Esophagus squamous epithelium (tissue), 5 donors: ENCODE measurements at places on chromosomes 12 and 14.
A peak's percentile ranks its signal among the peaks of the same experiment; 100 is the strongest.

GRCh38 chr14:82159624-82160023, 626.0 kb upstream of the SEL1L start:
- H3K36me3 ChIP-seq: no peaks in the 10 kb centered on the region
- DNase-seq: no peak
- no peak overlapping the region for H3K27ac ChIP-seq
- H3K4me1 ChIP-seq: no peaks in the 10 kb centered on the region
- no peak overlapping the region for H3K4me3 ChIP-seq
- H3K27me3 ChIP-seq: no peaks in the 10 kb centered on the region

DNA sequence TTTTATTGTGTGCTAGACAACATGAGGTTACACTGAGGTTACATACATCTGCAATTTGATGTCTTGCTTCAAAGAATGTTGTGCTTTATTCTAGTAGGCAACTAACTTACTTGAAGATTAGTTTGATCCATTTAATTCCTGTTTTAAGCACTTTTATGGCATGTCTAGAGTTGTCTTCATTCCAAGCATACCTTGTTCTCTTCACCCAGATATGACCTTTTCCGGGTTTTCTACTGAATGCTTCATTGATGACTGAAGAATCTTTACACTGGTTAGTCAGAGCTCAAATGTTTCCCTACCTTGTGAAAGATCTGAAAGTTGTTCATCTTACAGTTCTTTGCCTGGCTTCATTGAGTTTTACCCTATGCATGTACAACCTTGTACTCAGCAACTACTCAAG, 274.0 kb upstream of the KITLG start:
- H3K4me3 ChIP-seq: no peak overlapping the region
- H3K27me3 ChIP-seq: no peaks in the 10 kb centered on the region
- peaks cover 18% of the 10 kb centered on the region for H3K4me1 ChIP-seq
- no peak for DNase-seq
- H3K27ac ChIP-seq: peak overlapping the region; percentile 39
- H3K36me3 ChIP-seq: no peaks in the 10 kb centered on the region

DNA sequence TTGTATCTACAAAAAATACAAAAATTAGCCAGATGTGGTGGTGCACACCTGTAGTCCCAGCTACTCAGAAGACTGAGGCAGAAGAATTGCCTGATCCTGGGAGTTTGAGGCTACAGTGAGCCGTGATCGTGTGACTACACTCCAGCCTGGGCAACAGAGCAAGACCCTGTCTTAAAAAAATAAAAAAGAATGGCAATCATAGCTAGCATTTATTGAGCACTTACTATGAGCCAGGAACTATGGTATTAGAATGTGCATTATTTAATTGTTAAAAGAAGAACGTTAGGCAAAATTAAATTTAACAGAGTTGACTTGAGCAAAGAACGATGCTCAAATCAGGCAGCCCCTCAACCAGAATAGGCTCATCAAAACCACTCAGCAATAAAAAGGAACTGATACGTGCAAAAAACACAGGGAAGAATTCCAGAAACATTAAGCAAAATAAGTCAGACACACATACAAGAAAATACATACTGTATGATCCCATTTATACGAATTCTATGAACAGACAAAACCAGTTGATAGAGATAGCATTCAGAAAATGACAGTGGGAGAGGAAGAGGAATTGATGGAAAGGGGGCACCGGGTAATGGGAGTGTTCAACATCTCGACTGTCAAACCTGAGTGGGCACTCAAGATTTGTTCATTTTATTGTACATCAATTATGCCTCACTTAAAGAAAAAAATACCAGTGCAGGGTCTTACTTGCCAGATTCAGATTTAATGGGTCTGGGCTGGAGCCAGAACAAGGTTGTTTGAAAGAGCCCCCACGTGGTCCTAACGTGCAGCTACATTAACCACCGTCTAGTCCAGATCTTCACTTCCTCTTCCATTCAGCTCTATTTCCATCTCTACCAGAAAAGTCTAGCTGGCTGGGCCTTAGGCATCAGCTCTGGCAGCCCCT, 8.0 kb downstream of the SCNN1A start:
- no peaks in the 10 kb centered on the region for H3K27me3 ChIP-seq
- H3K4me3 ChIP-seq: no peak overlapping the region
- no peak for DNase-seq
- H3K36me3 ChIP-seq: no peaks in the 10 kb centered on the region

DNA sequence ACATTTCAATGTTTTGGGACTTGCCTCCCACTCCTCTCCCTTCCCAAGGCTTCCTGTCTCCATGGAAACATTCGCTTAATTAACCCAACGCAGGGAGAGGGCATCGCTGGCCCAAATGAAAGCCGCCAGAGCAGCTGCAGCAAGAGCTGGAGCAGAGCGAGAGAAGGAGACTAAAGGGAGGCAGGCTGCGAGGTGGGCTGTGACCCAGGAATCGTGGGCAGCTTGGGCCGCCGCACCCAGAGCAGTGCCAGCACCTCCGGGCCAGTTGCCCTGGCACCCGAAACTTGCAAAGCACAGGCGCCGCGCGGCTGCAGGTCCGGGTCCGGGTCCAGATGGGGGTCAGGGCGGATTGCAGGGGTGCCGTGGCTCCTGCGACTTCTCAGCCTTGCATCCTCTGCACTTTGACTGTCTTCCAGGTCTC, 43.5 kb upstream of the PTPRQ start:
- no peak for DNase-seq
- H3K27me3 ChIP-seq: peaks cover 8% of the 10 kb centered on the region
- no peaks in the 10 kb centered on the region for H3K36me3 ChIP-seq
- no peaks in the 10 kb centered on the region for H3K4me1 ChIP-seq

- no peaks in the 10 kb centered on the region for H3K27me3 ChIP-seq
- DNase-seq: no peak
- H3K4me3 ChIP-seq: no peak overlapping the region
- no peaks in the 10 kb centered on the region for H3K4me1 ChIP-seq
- H3K27ac ChIP-seq: no peak overlapping the region
Measured at GRCh38 chr14:20617138-20618003, 24.1 kb downstream of the OR6S1 start.

DNA sequence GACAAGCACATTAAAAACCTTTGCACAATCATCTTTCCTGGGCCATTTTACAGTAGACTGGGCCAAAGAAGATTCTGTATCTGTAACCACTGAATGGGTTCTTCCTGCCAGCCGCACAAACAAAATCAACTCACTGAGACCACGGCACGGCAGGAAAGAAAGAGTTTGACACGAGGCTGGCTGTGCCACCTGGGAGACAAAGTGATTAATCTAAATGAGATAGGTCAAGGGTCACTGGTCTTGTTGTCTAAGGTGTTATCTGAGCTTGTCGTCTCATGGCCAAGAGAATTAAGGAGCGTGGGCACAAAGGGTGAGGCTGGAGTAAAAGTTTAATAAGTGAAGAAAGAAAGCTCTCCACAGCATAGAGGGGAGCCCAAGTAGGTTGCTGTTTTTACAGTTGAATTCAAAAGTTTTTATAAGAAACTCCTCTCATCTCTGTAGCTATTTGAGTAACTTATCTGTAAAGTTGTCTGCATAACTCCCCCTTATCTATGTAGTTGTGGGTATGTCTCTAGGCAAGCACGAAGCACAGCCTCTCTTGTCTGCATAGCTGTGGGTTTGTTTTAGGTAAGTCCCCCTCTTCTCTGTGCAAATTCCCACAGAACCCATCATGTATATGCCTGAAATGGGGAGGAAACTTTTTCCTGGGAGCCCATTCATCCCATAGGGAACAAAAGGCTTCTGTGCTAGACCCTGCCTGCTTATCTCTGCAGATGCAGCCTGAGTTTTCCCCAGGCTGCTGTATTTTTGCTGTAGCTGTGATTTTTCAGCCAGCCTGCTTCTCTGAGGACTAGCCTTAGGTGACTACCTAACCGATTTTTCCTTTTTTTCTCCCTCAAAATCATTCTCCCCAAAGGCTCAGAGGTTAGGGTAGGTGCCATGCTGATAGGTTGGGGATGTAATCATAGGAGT, 1314.6 kb upstream of the TMEM132C start:
- H3K4me3 ChIP-seq: no peak overlapping the region
- H3K4me1 ChIP-seq: no peaks in the 10 kb centered on the region
- H3K27ac ChIP-seq: no peak overlapping the region
- no peaks in the 10 kb centered on the region for H3K36me3 ChIP-seq
- no peaks in the 10 kb centered on the region for H3K27me3 ChIP-seq
- DNase-seq: no peak

DNA sequence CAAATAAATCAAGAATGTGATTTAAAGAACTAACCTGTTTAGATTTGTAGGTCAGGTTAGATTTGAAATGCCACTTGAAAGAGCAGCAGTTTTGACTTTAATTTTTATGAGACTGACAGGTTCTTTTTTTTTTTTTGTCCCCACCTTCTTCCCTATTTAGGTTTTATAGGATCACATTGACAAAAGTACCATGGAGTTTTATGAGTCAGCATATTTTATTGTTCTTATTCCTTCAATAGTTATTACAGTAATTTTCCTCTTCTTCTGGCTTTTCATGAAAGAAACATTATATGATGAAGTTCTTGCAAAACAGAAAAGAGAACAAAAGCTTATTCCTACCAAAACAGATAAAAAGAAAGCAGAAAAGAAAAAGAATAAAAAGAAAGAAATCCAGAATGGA, 31.9 kb downstream of the KTN1 start:
- DNase-seq: no peak
- no peak overlapping the region for H3K4me3 ChIP-seq
- no peak overlapping the region for H3K27ac ChIP-seq
- H3K36me3 ChIP-seq: peaks cover 48% of the 10 kb centered on the region
- H3K27me3 ChIP-seq: no peaks in the 10 kb centered on the region

DNA sequence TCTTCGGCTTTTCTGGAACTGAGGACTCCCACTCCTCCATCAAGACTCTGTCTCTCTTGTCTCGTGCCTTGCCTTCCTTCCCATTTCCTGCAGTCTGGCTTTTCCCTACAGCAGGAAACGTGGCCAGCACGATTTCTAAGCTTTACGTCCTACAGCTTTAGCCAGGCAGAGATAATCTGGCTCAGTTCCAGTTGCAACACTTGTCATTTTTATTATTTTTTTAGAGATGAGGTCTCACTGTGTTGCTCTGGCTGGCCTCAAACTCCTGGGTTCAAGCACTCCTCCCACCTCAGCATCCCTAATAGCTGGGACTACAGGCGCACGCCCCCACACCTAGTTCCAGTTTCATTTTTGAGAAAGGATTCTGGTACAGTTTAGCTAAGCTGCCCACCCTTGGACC, 19.9 kb downstream of the CALM1 start:
- no peak for DNase-seq
- no peak overlapping the region for H3K27ac ChIP-seq
- no peaks in the 10 kb centered on the region for H3K36me3 ChIP-seq
- no peaks in the 10 kb centered on the region for H3K27me3 ChIP-seq

- DNase-seq: no peak
- H3K36me3 ChIP-seq: no peaks in the 10 kb centered on the region
- H3K4me3 ChIP-seq: no peak overlapping the region
- H3K4me1 ChIP-seq: no peaks in the 10 kb centered on the region
- H3K27ac ChIP-seq: no peak overlapping the region
Measured at GRCh38 chr14:38547961-38548490, 292.1 kb upstream of the CLEC14A start.

DNA sequence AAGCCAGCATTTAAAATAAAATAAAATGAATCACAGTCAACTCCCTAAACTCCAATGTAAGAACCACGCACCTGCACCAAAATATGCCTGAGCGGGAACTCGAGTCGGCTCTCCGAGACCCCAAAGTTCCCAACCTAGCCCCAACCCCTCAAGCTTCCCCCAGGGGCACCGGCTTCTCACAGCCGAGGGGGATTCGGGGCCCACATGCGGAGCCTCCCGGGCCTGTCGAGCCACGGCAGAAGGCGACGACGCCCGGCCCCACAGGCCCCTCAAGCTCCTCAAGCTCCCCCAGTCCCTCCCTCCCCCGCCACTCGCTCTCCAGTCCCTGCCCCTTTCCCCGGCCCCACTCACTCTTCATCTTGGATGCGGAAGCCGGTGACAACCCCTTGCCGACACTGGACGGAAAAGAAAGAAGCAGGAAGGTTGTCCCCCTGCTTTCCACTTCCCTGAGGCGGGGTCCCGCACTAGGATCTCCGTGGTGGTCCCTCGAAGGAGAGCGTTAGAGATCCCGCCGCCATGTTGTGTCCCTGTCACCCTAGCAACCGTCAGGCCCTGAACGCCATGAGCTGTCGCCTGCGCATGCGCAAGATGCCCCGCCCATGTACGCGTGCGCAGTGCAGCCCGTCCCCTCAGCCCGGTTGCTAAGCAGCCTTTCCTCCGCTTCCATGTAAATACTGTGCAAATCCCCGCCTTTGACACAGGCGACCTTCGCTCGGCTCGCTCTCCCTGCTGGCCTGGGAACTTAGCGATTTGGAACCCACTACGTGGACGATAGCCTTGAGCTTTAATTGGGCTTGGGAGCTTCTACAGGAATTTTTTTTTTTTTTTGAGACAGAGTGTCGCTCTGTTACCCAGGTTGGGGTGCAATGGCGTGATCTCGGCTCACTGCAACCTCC, at the start of gene MOK:
Gene MOK (minus strand): TSS at position 554 of the 896 bp plus-strand sequence. CDS start 196 bp downstream, at position 358.
- peaks cover 17% of the 10 kb centered on the region for H3K4me1 ChIP-seq
- H3K27ac ChIP-seq: peak within 1 kb of the TSS; percentile 40
- no peaks in the 10 kb centered on the region for H3K27me3 ChIP-seq
- peak; percentile 34 for DNase-seq
